ENCODE measurements at places on chromosomes 3 and 15.

GRCh38 chr3:185250247-185250646, 3.6 kb downstream of the EHHADH start:
- DNase-seq, result no peak

- DNase-seq, result no peak
These were observed 171.5 kb downstream of the RPLP1 start for GRCh38 chr15:69624155-69624520.

- DNase-seq, result no peak
These were observed 8.4 kb downstream of the ST6GAL1 start for GRCh38 chr3:186938716-186939115.

GRCh38 chr15:31550211-31550977, 223.8 kb downstream of the KLF13 start:
- no peak for DNase-seq

GRCh38 chr3:182843478-182843877, 50.2 kb downstream of the ATP11B start:
- no peak for DNase-seq

DNA sequence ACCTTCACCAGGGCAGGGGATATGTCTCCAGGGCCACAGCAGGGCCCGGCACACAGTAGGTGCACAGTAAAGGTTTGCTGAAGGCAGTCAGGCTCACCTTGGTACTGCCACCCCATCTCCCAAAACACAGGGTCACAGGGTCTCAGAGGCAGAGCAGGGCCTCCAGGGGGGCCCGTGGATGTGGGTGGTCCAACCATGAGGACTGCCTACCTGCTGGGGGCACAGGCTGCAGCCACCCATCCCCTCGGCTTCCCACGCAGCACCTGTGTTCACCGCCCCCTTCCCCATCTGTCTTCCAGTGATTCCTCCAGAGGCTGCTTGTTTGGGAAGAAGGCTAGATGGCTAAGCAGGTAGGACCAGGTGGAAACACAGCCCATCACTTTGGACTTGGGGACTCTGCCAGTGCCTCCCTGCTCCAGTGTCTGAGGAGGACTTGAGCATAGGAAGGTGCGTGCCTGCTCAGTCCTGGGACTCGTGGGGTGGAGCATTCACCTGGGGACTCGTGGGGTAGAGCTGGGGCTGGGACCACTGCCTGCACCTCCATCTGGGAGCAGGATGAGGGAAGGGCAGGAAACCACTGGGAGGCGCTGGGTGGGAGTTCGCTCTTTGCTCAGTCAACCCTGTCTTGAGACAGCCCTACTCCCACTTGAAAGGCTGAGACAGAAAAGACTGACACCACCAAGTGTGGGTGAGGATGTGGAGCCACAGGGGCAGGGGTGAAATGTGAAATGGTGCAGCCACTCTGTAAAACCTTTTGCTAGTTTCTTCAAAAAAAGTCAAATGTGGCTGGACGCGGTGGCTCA, 18.8 kb upstream of the PLXND1 start:
- no peak for DNase-seq

- DNase-seq, result no peak
These were observed 203.7 kb downstream of the SLC9A9 start for GRCh38 chr3:143644370-143645089.

DNA sequence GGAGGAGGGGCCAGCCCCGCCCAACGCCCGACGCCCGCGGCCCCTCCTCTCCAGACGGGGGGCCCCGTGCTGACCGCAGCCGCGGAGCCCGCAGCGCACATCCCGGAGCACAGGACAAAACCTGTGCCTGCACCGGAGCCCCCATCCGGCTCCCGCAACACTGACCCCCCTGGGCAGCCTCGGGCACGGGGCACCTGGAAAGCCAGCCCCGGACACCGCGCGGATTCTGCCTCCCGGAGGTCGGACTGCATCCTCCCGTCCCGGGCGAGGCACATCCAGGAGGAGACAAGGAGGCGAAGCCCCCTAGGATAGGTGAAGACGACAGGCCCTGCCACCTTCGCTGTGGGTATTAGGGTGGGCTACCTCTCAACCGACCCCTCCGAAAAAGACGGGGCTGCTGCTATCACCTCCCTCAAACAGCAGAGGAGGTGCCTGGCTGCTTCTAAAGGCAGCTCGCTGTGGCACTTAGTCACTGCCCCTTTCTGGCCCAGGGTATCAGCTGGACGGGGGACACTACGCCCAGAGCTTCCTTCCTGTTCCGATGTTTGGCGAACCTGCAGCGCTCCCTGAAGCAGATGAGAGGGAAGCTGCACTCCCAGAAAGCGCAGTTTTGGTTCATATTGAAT, 10.6 kb downstream of the XXYLT1 start:
- DNase-seq, result no peak

GRCh38 chr3:50542177-50543034, 25.1 kb downstream of the C3orf18 start:
- peak; percentile 14 for DNase-seq

- DNase-seq, result no peak
These were observed 46.5 kb upstream of the MANF start for GRCh38 chr3:51338632-51339031.

DNA sequence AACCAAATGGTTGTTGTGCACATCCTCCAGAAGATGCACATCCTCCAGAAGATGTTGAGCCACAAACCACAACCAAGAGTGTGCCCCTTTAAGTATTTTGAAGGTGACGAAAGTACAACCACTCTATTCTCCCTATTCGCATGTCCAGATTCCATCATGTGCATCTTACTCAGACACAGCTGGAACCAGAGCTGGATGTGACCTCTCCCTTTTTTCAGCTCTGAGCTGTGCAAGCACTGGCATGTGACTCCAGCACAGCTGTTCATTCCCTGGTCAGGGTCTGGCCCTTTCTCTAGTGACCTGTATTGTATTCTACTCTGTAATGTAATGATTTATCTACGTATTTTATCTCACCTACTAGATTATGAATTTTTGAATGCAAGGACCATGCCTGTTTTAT, 29.3 kb upstream of the DLG1 start:
- no peak for DNase-seq

DNA sequence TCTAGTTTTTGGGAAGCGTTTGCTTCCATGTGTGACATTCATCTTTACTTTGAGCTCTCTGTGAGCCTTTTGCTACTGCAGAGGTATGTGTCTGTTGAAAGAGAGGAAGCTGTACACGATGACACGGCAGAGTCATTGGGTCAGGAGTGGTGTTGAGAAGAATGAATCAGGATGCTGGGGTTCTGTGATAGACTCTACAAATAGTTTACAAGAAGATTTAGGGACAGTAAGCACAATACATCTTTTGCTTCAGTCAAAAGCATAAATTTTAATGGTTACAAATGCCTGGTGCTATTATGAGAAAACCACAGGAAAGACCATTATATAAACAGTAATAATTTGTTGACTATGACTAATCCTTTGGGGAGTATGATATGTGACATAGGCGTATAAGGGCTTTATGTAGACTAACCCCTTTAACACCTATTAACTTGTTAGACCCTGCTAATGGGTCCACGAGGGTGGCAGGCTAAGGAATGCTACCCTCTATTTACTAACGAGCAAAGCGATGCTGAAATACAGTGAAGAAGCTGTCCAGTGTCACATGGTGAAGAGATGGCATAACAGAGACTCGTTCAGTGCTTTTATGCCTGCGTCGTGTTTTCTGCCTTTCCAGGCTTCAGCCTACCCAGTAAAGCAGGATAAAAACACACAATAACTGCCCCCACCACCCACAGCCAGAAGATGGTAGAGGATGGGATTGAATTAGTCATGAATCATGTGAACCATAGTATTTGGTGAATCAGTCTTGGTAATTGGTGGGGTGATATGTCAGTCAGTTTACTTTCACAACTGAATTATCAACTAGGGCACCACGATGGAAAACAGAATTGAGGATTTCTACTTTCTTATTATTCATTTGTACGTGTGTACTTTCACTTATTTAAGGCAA, 118.8 kb downstream of the LPP start:
- DNase-seq, result no peak

DNA sequence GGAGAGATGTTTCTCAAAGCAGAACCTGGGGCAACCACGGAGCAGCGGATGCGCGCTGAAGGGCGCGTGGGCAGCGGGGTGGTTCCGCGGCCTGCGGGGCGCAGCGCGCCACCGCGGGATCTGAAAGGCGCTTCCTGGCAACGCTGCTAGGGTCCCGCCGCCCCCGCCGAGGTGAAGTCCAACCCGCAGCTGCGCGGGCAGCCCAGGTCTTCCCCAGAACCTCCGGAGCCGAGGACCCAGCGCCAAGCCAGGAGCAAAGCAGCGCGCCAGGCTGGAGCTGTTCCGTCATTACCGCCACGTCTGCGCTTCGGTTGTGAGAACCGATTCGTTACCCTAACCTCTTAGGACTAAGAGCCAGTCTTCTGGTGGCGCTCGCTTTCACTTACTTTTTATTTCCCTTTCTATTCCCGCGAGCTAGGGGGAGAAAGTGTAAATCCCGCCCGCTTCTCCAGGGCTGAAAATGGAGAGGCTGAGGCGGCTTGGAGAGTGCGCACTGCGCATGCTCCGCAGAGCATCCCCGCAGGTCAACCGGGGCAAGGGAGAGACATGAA, 3.2 kb upstream of the GABRG3 start:
- no peak for DNase-seq

GRCh38 chr3:44989141-44989540, 13.1 kb downstream of the EXOSC7 start:
- no peak for DNase-seq

- DNase-seq, result no peak
These were observed 10.8 kb downstream of the CACNA2D3 start for GRCh38 chr3:54133196-54133595.

DNA sequence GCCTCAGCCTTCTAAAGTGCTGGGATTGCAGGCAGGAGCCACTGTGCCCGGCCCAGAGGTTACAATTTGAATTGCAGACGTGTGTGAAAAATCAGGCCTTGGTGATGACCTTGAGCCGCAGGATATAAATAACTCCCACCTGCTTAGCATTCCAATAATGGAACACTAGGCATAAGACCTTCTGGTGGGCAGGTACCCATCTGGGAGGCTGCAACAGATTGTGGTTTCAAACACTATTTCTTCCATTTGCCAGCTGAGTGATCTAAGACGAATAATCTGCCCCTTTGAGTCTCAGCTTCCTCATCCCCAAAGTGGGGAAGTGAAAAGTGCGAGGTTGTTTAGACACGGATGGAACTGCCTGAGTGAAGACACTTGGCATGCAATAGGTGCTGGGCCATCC, 47.7 kb upstream of the HERC1 start:
- DNase-seq, result no peak

GRCh38 chr3:160616716-160617115, 51.3 kb upstream of the KPNA4 start:
- no peak for DNase-seq
